ENCODE measurements at places on chromosomes 12 and 14. TPM values are rescaled to one million over a fixed set of nuclear protein-coding genes. Genes with fewer than 3 reads are reported as not detected.

CRIP2 gene
- total RNA-seq: 1.8 TPM

DNA sequence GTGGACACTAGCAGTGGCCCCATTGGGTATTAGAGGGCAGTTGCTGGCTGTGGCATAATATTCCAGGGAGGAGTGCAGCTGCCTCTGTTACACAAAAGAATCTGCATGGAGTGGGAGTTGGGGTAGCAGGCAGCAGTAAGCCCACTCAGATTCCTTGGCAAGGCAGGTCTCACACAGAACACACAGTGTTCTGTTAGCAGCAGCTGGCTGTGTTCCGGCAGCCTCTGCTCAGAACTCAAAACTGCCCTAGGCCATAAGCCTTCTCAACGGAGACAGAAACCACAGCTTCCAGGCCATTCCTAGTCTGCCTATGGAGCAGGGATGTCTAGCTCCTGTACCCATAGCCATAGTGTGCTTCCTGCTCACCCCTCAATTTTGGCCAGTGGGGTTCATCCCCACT is 1085.4 kb downstream of the SLC6A15 start:
- no peak overlapping the region for H3K27ac ChIP-seq
- H3K4me1 ChIP-seq: no peaks in the 10 kb centered on the region
- DNase-seq: no peak

CCDC38 gene
- not detected for total RNA-seq

IQSEC3 gene
- not detected for total RNA-seq

DNA sequence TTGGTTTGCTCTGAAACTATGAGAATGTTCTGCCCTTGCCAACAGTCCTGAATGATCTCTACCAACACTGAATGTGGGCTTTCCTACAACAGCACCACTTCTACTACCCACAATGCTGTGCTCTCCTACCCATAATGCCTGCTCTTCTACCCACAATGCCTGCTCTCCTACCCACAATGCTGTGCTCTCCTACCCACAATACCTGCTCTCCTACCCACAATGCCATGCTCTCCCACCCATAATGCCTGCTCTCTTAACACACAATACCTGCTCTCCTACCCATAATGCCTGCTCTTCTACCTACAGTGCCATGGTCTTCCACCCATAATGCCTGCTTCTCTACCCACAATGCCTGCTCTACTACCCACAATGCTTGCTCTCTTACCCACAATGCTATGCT is 92.3 kb downstream of the KCNK13 start:
- H3K36me3 ChIP-seq: no peaks in the 10 kb centered on the region
- H3K4me3 ChIP-seq: no peak overlapping the region
- no peaks in the 10 kb centered on the region for H3K4me1 ChIP-seq
- no peaks in the 10 kb centered on the region for H3K27me3 ChIP-seq
- DNase-seq: no peak

REP15 gene
- 0.37 TPM for total RNA-seq

GRCh38 chr12:131449027-131449426 is 261.9 kb upstream of the SFSWAP start:
- no peak for DNase-seq
- H3K27me3 ChIP-seq: peaks cover 14% of the 10 kb centered on the region
- no peak overlapping the region for H3K4me3 ChIP-seq

TBC1D30 gene
- total RNA-seq: 0.20 TPM

- no peak overlapping the region for H3K27ac ChIP-seq
- H3K4me3 ChIP-seq: no peak overlapping the region
- H3K27me3 ChIP-seq: no peaks in the 10 kb centered on the region
- no peaks in the 10 kb centered on the region for H3K4me1 ChIP-seq
Observed at GRCh38 chr14:68544081-68544892, 248.6 kb downstream of the ZFP36L1 start.

A2ML1 gene
- not detected for total RNA-seq

- no peaks in the 10 kb centered on the region for H3K4me1 ChIP-seq
- H3K36me3 ChIP-seq: peaks cover 3% of the 10 kb centered on the region
- no peak for DNase-seq
- no peak overlapping the region for H3K27ac ChIP-seq
- no peaks in the 10 kb centered on the region for H3K27me3 ChIP-seq
Observed at GRCh38 chr14:70753518-70753953, 55.8 kb downstream of the MAP3K9 start.

MDGA2 gene
- total RNA-seq: not detected

MYF5 gene
- not detected for total RNA-seq

WNT1 gene
- 0.17 TPM for total RNA-seq

DNA sequence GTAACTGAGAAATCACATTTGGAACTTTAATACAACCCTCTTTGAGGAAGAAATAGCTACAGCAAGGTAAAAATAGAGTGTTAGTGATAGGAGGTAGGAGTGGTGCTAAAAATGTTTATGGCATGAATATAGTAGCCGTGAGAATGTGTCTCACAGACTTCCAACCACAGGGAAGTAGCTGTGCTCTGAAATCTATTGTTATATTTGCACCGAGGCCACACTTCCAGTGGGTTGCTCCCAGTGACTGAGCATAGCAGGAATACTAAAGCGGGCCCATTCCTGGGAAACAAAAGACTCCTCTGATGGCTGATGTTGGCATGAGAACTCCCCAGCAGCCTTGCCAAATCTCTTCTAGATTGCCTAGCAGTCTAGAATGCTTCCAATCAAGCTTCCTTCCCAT is 174.1 kb upstream of the PLXNC1 start:
- H3K27ac ChIP-seq: no peak overlapping the region
- H3K4me1 ChIP-seq: peaks cover 13% of the 10 kb centered on the region
- H3K4me3 ChIP-seq: no peak overlapping the region
- DNase-seq: no peak

- H3K4me3 ChIP-seq: no peak overlapping the region
- H3K27me3 ChIP-seq: no peaks in the 10 kb centered on the region
- H3K27ac ChIP-seq: no peak overlapping the region
Observed at GRCh38 chr12:124184456-124184855, 110.4 kb upstream of the RFLNA start.

DNA sequence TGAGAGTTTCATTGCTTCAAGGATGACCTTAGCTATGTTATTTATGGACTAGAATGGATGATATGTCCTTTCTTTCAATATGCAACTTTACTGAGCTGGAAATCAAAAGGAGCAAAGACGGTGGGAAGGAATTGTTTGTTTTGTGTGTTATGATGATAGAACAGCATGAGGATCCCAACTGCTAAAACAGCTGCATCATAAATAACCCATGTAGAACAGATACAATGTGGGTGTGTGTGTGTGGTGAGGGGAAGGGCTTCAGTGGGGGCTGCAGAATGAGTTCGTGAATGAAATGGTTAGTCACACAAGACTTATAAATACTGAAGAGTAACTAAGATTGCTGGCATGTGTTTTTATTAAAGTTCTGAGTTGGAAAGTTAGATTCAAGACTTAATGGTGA is 80.1 kb downstream of the DACT1 start:
- no peak overlapping the region for H3K4me3 ChIP-seq
- H3K27me3 ChIP-seq: peaks cover 4% of the 10 kb centered on the region
- H3K27ac ChIP-seq: no peak overlapping the region
- DNase-seq: no peak

DNA sequence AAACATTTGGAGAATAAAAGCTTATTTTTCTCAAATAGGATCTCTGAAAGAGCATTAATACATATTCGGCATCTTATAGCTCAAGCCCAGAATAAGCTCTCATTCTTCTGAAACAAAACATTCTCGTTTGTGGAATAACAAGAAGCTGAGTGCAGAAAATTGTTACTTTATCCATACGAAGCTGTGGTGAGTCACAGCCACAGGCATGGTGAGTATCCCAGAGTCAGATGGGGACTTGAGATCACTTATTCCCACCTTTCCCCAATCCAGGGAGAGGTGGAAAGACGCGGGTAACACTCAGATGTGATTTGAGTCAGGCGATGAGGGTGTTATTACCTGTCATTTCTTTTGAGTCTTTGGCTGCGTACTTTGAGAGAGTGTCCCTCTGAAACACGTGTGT is 214.6 kb upstream of the TMEM132C start:
- no peaks in the 10 kb centered on the region for H3K4me1 ChIP-seq
- H3K27me3 ChIP-seq: no peaks in the 10 kb centered on the region
- no peak overlapping the region for H3K4me3 ChIP-seq

DNA sequence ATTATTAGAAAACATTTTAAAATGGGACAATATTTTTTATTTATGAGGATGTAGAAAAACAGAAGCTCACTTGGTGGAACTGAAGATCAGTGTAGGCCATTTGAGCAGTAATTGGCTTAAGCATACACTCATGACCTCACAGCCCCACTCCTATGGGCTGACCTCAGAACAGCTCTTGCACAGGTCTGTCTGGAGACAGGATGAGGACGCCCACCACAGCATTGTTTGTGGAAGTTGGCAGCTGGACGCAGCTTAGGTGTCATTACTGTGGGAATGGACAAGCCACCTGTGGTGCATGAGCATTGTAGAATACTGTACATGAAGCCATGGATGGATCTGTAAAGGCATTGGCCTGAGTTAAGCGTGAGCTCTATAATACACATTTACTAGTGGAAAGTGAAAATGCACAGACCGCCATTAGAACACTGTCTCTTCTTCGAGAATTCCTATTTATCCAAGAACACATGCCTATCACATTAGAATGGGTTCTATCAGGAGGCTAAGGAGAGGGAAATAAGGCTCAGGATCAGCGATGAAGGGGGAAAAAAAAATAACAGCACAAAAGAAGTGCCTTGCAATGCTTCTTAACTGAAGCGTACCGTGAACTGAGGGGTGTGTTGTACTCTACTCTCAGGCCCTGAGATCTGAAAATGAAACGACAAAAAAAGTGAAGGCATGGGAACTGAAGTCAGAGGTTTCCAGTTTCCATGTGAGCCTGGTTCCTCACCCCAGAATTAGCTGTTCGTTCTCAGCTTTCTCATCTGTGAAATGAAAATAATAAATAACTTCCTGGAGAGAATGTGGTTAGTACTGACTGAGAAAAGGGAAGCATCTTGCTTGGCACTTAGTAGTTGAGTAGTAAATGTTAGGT is 33.6 kb downstream of the KCNA1 start:
- DNase-seq: no peak
- H3K4me1 ChIP-seq: no peaks in the 10 kb centered on the region

TEX52 gene
- total RNA-seq: 0.35 TPM

GPR65 gene
- total RNA-seq: 17.9 TPM

GRCh38 chr12:119730381-119730780 is 62.4 kb downstream of the PRKAB1 start:
- no peaks in the 10 kb centered on the region for H3K27me3 ChIP-seq
- peaks cover 6% of the 10 kb centered on the region for H3K4me1 ChIP-seq
- H3K36me3 ChIP-seq: peaks cover 47% of the 10 kb centered on the region
- no peak for DNase-seq

IL31 gene
- not detected for total RNA-seq

- no peaks in the 10 kb centered on the region for H3K36me3 ChIP-seq
- H3K4me3 ChIP-seq: no peak overlapping the region
- H3K27ac ChIP-seq: no peak overlapping the region
- H3K27me3 ChIP-seq: no peaks in the 10 kb centered on the region
- DNase-seq: no peak
- no peaks in the 10 kb centered on the region for H3K4me1 ChIP-seq
Observed at GRCh38 chr12:42757624-42758119, 168.1 kb upstream of the PRICKLE1 start.

DNA sequence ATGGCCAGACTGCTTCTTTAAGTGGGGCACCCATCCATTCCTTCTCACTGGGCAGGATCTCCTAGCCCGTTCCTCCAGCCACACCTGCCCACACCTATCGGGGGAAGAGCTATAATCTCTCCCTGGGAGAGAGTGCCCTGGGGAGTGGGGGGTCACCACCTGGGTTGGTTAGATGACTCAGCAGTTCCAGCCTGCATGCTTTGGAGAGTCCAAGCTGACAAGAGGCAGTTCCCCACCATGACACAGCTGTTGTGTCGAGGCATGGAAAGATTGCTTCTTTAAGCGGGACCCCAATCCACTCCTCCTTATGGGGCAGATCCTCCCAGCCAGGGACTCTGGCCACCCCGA is 52.6 kb upstream of the PPFIA2 start:
- H3K4me1 ChIP-seq: peaks cover 12% of the 10 kb centered on the region
- no peak overlapping the region for H3K27ac ChIP-seq
- H3K27me3 ChIP-seq: peaks cover 14% of the 10 kb centered on the region
- DNase-seq: no peak
- no peaks in the 10 kb centered on the region for H3K36me3 ChIP-seq

DNA sequence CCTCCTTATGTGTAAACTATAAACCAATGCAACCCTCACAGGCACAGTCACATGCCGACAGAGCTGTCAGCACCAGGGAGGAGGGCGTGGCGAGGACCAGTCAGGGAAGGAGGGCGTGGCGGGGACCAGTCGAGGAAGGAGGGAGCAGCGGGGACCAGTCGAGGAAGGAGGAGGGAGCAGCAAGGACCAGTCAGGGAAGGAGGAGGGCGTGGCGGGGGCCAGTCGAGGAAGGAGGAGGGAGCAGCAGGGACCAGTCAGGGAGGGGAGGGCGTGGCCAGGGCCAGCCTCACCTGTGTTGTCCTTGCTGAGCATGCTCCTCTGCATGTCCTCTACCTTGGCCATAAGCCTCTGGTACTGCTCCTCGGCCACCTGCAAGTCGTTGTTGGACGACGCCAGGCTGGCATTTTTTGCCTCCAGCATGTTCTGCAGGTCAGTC is 24.2 kb downstream of the GOLGA3 start:
- no peaks in the 10 kb centered on the region for H3K27me3 ChIP-seq
- peaks cover 72% of the 10 kb centered on the region for H3K36me3 ChIP-seq
- H3K4me3 ChIP-seq: no peak overlapping the region
- H3K27ac ChIP-seq: no peak overlapping the region

DNA sequence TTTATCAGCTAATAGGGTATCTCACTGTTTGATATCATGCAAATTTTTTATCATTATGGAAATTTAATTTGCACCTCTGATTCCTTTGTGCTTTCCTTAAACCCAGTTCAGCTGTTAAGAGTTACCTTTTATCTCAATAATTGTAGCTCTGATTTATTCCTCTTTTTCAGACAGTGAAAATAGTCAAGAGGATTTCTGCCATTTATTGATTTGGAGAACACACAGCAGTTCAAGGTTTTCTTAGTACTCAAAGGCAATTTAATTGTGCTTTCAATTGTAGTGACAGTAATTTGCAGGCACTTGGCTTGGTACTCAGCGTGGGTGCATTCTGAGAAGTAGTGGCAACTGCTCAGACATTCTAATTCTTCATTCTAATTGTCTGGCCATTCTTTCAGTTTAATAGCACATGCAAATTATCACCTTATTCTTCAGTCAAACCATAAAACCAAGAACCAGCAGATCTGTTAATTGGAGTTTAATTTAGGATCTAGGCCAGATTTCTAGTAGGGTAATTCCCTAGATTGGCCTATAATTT is 709.3 kb downstream of the RPS29 start:
- no peaks in the 10 kb centered on the region for H3K4me1 ChIP-seq
- no peak overlapping the region for H3K4me3 ChIP-seq
- H3K27ac ChIP-seq: no peak overlapping the region
- no peaks in the 10 kb centered on the region for H3K27me3 ChIP-seq
- DNase-seq: no peak

DNA sequence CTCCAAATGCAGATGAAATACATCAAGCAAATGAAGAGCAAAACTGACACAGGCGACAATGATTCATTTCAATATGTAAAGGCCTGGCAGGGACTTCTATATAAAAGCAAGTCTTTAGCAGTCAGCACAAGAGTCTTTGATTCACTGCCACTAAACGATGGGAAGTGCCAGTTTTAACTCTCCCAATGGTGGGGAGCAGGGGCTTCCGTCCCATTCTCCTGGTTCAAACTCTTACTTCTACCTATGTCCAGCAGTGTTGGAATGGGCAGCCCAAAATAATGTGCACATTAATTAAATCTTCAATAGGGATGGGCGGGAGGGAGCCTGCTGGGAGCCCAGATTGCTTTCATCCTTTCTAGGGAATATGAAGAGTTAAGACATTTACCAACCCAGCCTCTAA is 97.5 kb upstream of the MDM1 start:
- H3K27ac ChIP-seq: no peak overlapping the region
- DNase-seq: no peak
- H3K4me3 ChIP-seq: no peak overlapping the region
- H3K4me1 ChIP-seq: no peaks in the 10 kb centered on the region

All from activated CD4-positive, alpha-beta T cell treated with anti-CD3 and anti-CD28 coated beads, Interleukin-2, amount 10 ng/mL, durations not matched to agents 7 days and 5 days (primary cell).